ENCODE measurements at places on chromosomes 11 and 22.
A peak's percentile ranks its signal among the peaks of the same experiment; 100 is the strongest.

DNA sequence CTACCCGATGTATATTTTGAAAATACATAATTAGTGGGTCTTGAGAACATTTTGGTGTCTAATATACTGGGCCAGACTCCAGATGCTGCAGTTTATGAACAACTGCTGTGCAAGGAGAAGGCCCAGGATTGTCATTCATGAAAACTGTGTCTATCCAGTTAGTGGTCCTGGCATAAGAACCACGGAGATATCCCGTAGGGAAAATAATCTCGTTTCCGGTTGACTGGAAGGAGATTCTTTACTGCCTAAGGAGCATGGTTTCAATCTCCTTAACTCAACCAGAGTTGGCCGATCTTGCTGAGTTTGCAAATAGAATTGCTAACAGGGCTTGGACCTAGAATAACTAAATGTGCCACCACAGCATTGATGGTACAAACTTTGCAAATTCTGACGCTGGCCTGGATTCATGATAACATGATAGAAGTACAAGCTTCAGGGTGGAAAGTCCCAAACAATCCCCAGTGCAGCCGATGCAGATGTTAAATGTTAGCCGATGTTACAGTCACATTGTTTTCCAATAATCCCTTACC, 4.6 kb upstream of the RTCB start:
- no peak for DNase-seq

DNA sequence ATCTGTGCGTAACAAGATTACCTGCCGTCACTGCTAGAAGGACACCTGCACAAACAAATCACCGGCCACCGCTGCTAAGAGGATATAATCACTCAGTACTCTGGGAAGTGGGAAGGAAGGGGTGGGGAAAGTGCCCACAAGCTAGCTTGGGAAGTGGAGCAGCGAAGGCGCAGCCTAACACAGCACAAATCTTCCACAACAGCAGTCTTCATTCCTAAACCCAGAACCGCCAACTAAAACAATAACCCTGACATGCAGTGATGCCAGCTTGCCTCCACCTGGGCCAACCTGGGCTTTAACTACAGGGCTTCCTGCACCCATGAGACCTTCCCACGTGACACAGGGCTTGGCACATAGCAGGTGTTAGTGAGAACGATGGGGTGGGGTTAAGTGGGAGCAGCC, 5.1 kb downstream of the DGCR2 start:
- no peak for DNase-seq

DNA sequence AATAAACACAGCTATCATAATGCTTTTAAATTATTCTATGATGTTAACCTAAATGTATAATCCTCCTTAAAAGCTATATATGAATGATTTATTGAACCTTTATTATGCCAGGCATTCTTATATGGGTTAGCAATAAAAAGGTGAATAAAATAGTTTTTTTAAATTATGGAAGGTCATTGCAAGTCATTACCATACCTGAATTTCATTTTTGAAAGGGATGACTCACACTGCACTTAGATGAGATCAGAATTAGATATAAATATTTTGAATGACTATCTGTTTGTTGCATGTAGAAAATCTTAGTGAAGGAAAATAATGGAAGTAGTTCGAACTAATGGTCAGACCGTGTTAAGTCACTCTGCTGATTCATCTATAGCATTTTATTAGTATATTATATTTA, 822.3 kb downstream of the LUZP2 start:
- DNase-seq: no peak

DNA sequence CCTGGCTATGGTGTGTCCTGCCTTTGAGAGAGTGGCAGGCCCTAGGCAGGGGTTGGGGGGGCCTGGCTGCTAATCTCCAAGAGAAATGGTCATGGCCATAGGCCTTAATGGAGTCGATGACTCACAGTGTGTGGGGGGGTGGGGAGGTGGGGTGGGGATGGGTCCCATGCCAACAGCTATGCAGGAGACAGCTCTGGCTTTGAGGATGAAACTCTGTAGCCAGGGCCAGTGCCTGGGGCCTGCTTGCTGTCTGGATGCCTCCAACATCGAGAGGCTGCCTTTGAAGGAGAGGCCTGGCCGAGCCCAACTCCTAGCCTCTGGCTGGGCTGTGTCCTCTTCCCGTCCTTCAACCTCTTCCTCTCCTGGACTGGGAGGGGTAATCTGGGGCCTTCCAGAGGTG, 23.9 kb upstream of the TSPAN18 start:
- no peak for DNase-seq

GRCh38 chr11:126139111-126140091, 72.0 kb downstream of the RPUSD4 start:
- DNase-seq: no peak

GRCh38 chr22:35328472-35328885, 28.8 kb downstream of the TOM1 start:
- DNase-seq: no peak

- DNase-seq: no peak
These were observed 73.0 kb downstream of the CD44 start for GRCh38 chr11:35211952-35212351.

GRCh38 chr22:35761037-35761436, 43.4 kb downstream of the APOL5 start:
- no peak for DNase-seq

DNA sequence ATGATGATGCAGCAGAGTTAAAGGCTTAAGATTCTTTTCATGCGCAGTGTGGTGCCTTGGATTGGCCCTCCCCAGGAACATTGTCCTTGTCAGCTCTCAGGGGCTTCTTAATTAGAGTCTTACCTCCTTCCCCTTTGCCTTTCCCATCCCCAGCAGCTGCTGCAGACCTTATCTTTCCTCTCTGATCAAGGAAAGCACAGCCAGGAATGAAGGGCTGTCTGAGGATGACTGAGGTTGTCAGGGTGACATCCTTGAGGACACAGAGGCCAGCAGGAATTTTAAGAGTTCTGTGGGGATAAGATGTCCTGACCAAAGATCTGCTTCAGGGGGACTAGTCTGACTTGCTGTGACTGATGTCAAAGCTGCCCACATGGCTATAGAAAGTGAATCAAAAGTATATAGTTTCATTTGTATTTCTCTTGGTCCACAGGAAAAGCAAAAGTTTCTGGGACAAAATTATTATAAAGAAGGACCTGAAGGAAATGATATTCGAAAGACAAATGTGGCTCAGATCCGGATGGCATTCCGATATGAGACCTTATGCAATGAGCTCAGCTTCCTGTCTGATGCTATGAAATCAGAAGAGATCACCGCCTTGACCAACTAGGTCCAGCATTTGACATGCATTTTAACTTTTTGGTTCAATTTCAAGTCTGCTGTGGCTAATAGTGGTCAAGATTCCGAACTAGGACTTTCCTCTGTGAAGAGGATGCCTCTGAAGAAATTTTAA, 35.5 kb downstream of the RNF141 start:
- DNase-seq: no peak

- no peak for DNase-seq
These were observed 833.8 kb downstream of the TBC1D22A start for GRCh38 chr22:47596176-47596690.

DNA sequence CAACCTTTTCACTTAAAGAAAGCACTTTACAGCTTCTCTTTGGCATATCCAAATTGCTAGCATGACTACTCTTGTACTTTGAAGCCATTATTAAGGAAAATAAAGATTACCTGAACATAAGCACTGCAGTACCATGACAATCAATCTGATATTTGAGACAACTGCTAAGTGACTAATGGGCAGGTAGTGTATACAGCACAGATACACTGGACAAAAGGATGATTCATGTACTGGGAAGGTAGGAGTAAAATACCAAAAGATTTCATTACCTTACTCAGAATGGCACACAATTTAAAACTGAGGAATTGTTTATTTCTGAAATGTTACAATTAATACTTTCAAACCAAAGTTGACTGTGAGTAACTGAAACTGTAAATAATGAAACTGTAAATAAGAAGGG, 1054.3 kb upstream of the TENM4 start:
- DNase-seq: no peak

DNA sequence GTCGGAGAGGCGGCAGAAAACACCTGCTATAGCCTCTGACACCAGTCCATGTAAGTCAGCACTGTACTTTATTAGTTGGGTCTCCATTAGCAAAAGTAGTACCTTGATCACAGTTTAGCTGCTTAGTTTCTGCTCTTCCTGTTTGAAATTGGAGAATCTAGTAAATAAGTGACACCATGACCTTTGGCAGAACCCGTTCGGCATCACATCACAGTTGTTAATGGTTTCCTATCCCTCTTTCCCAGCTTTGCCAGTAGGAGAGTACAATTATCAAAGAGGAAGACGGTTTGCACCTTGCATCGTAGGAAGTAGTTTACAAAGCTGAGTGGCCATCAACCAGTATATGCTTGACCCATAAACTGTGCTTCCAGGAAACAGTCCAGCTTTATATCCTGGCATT, 101.8 kb downstream of the TRIM44 start:
- no peak for DNase-seq

- no peak for DNase-seq
These were observed 74.1 kb upstream of the WNT7B start for GRCh38 chr22:46050916-46051614.

- peak; percentile 8 for DNase-seq
These were observed 41.7 kb downstream of the THAP12 start for GRCh38 chr11:76339221-76339620.

- DNase-seq: no peak
These were observed 34.4 kb upstream of the SUSD2 start for GRCh38 chr22:24146791-24147353.

Data from AG09309 (cell line).